ENCODE measurements at places on chromosomes 7 and 10. TPM values are rescaled to one million over a fixed set of nuclear protein-coding genes. Genes with fewer than 3 reads are reported as not detected.

- no peak for DNase-seq
Observed at GRCh38 chr7:19275000-19275399, 129.8 kb upstream of the FERD3L start.

GRCh38 chr7:121273467-121274167 lies 55.2 kb upstream of the WNT16 start:
- peak; percentile 27 for DNase-seq

The SEMA3C gene
- 203 TPM for total RNA-seq

The SLC16A9 gene
- 0.26 TPM for total RNA-seq

The PILRB gene
- 3.6 TPM for total RNA-seq

GRCh38 chr7:149883452-149883861 lies 9.7 kb downstream of the ATP6V0E2 start:
- peak; percentile 45 for DNase-seq

- peak; percentile 84 for DNase-seq
Observed at GRCh38 chr10:103696411-103697145, 158.8 kb downstream of the SH3PXD2A start.

DNA sequence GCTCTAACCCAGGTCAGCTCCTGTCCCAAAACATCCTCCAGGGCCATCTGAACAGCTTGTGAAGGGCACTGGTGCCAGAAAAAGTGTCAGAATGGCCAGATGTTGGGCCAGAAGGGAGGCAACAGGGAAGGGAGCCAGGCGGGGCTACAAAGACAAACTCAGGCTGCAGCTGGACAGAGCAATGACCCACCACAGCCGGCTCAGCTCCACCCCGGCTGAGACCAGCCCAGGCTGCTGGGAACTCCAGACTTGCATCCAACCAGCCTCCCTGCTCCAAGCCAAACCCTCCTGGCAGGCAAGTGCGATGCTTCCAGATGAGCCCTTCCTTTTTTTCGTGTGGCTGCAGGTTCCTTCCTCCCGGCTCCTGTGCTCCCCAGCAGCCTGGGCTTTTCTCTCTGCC lies 466.9 kb downstream of the PTPRN2 start:
- DNase-seq = no peak

DNA sequence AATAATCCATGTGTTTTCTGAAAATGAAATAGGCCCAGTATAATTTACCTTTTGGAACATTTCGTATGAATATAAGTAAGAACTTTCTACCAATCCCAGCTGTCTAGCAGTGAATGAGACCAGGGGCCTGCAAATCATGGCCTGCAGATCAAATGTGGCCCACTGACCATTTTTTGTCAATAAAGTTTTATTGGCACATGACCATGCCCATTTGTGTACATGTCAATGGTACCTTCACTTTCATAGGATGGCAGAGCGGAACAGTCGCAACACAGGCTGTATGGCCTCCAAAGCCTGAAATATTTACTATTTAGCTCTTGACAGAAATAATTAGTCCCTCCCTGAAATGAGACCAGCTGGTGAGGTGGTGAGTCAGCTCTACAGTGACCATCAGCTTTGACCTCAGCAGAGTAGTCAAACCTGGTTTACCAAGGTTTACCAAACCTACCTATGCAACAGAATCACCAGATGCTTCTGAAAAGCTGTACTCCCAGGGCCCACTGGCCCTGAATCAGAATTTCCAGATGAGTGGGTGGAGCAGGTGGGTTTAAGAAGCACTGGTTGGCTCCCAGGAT lies 13.8 kb upstream of the C10orf90 start:
- DNase-seq = no peak

The C10orf105 gene
- total RNA-seq = under 0.01 TPM

- DNase-seq = peak; percentile 20
Observed at GRCh38 chr10:78706726-78707540, 361.8 kb upstream of the ZMIZ1 start.

The CADPS2 gene
- 40.8 TPM for total RNA-seq

GRCh38 chr7:28112012-28112411 lies 68.6 kb downstream of the JAZF1 start:
- no peak for DNase-seq

The SKIDA1 gene
- 0.51 TPM for total RNA-seq

GRCh38 chr7:25481891-25482290 lies 253.6 kb upstream of the NPVF start:
- DNase-seq = peak; percentile 68

The FAM25A gene
- total RNA-seq = not detected

The CARD11 gene
- total RNA-seq = not detected

- DNase-seq = peak; percentile 25
Observed at GRCh38 chr10:93287775-93288174, 194.4 kb downstream of the MYOF start.

- no peak for DNase-seq
Observed at GRCh38 chr10:70162892-70163201, 7.5 kb downstream of the SAR1A start.

DNA sequence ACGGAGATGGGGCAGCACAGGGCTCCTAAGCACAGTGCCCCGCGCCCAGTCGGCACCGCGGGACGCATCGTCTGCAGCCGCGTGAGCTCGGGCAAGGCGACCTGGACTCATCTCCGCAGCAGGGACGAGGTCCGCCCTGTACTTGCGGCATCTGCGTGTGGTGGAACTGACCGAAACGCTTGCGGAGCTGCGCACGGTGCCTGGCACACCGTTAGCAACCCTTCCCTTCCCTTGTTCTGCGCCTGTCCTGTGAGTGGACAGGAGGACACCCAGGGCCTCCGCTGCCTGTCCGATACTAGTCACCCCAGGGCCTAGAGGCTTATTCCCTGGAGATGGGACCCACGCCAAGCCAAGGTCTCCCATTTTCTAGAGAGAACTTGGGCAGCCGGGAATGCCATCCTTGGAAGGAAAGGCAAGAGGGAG lies 98.5 kb downstream of the WDR11 start:
- DNase-seq = no peak

The RBM20 gene
- total RNA-seq = under 0.01 TPM

The UCN3 gene
- total RNA-seq = not detected

- DNase-seq = peak; percentile 94
Observed at GRCh38 chr7:123797673-123798531, 47.1 kb upstream of the HYAL4 start.

The SAP25 gene
- not detected for total RNA-seq

- no peak for DNase-seq
Observed at GRCh38 chr7:121344093-121344492, 15.3 kb downstream of the WNT16 start.

DNA sequence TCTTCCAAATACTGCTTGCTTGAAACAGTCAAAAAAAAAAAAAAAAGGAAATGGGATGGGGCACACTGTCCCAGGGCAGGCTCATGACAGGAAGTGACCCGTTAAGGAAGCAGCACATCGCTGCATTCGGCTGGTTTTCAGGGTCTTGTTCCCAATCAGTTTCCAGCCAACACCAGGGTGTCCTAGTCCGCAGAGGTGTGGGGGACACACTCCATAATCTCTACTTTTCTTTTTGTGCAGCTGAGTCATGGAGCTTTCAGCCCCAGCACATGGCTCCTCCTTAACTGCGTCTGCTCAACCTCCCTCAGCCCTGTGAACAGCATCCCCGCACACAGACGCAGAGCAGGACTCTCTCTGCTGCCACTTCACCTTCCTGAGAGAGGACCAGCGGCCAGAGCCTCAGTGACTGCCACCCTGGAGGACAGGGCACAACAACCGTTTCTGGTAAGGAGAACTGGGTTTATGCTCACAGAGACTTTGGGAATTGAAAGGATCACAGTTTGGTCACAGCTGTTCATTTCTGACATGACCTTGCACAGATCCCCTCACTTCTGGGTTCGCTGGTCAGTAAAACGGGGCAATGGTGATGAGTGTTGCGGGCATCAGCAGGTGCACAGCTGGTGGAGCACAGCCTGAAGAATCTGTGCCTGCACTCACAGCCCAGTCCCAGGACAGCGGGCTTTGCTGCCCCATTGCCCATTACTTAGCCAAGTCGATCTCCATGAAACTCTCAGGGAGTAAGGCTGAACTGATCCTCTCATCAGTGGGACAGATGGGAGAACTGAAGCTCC lies at the start of gene GIMAP5:
Gene GIMAP5 (plus strand): TSS at position 154 of the 791 bp plus-strand sequence. CDS start 3,467 bp downstream, outside the sequence.
- DNase-seq = no peak

The STAG3 gene
- 0.50 TPM for total RNA-seq

- peak; percentile 98 for DNase-seq
Observed at GRCh38 chr10:102675666-102676533, 31.6 kb downstream of the TRIM8 start.

DNA sequence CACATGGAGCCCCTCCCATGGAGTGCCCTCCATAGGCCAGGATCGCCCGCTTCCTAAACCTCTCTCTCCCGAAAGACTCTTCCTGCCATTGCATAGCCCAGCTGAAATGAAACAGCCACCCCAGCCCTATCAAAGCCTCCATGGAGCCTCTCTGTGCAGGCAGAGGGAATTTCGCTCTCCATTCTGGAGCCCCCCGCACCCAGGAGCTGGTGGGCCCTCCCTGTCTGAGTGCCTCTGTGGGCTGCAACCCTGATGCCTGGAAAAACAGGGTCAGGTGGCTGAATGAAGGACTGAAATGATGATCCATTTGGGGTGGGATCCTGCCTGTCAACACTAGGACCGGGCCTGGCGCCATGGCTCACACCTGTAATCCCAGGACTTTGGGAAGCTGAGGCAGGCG lies 106.4 kb downstream of the FAM53B start:
- DNase-seq = no peak

The PIP gene
- not detected for total RNA-seq

The ADCY1 gene
- total RNA-seq = 0.51 TPM

GRCh38 chr7:105878746-105879605 lies 2.6 kb upstream of the ATXN7L1 start:
- DNase-seq = no peak

The FAM170B gene
- not detected for total RNA-seq

The LEP gene
- total RNA-seq = 2.8 TPM

The PNLIPRP2 gene
- not detected for total RNA-seq

GRCh38 chr7:149093228-149093627 lies 2.7 kb upstream of the ZNF786 start:
- DNase-seq = no peak

DNA sequence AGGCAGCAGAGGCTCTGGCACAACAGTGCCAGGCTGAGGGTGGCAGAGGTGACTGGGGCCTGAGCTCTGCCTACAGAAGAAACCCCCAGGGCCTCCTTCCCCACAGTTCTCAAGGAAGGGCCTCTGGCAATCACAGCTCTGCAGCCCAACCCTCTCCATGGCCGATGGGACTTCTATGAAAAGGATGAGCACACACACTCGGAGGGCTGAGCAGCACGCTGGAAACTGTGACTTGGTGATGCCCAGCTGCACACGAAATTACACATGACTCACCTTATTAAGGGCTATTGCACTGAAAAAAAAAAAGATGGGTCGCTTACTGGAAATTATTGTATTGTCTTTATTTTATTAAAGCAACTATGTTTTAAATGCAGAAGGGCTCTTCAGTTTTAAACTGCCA lies 42.9 kb upstream of the LRRC18 start:
- no peak for DNase-seq

GRCh38 chr10:44874166-44874565 lies 37.0 kb upstream of the TMEM72 start:
- DNase-seq = peak; percentile 30

DNA sequence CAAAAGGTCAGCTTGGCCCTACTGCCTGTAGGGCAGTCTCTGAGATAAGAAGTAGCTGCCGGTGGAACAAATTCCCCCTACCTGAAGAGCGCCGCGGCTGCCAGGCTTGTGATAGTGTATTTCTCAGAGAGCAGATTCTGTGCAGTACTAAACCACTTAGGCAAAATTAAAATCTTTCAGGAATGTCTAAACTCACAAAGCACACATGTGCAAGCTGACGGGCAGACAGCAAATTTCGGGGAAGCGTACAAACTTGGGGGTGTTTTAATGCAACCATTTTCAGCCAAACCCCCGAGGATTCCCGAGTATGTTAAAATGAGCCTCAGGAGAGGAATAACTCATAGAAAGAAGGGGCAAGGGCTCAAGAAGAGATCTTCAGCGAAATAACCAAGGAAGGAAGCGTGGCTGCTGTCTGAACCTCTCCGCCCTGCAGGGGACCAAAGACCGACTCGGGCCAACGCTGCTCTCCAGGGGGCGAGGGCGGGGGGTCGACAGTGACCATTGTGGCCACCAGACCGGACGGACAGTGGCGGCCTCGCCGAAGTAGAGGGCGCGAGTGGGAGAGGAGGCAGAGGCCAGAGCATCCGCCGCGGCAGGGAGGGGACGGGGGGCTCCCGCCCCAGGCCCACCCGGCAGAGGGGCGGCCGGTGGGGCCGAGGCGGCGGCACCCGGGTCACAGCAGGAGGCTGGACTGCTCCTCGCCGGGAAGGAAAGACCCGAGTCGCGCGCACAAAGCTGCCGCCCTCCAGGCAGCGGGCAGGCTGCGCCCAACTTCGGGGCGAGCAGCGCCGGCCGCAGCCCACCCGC lies 819 bp downstream of the HYCC1 start:
- DNase-seq = no peak
